ENCODE measurements at places on chromosomes 12 and 14.

GRCh38 chr12:28316049-28316448 lies 125.8 kb downstream of the CCDC91 start:
- DNase-seq, result no peak

GRCh38 chr14:81682701-81683100 lies 149.0 kb upstream of the SEL1L start:
- no peak for DNase-seq

- no peak for DNase-seq
These were observed 62.3 kb downstream of the UNC79 start for GRCh38 chr14:93493054-93493453.

- no peak for DNase-seq
These were observed 18.8 kb downstream of the C12orf43 start for GRCh38 chr12:120997448-120997847.

DNA sequence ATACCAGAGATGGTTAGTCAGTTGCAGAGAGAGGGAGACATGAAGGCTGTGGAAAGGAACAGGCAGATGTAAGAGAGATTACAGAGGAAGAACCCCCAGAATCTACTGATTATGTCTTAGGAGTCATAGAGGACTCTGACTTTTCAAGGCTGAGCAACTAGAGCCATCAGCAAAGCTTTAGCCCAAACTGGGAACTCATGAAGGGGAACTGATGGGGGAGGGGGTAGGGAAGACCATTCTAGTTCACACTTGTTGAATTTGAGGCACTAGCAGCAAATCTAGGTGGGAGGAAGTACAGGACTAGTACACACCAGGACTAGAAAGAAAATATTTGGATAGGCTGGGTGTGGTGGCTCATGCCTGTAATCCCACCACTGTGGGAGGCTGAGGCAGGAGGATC lies 10.1 kb downstream of the LGALS3 start:
- no peak for DNase-seq

GRCh38 chr14:99094901-99095300 lies 177.1 kb downstream of the BCL11B start:
- DNase-seq, result no peak

DNA sequence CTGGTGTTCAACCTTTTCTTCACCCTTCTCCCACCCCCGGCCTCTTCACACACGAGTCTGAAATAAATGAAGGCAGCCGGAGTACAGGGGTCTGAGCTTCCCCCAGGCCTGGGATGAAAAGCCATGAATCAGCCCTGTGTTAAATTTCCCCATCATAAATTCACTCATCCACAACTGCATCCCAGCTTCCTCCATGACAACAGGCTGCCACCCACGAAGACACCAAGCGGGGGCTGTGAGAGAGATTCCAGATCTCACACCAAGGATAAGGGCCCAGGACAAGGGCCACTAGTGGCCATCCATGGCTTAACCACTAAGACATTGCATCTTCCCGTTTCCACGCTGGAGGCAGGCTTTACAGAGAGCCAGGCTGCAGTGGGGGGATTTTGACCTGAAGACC lies 93.9 kb upstream of the NCOR2 start:
- DNase-seq, result no peak

DNA sequence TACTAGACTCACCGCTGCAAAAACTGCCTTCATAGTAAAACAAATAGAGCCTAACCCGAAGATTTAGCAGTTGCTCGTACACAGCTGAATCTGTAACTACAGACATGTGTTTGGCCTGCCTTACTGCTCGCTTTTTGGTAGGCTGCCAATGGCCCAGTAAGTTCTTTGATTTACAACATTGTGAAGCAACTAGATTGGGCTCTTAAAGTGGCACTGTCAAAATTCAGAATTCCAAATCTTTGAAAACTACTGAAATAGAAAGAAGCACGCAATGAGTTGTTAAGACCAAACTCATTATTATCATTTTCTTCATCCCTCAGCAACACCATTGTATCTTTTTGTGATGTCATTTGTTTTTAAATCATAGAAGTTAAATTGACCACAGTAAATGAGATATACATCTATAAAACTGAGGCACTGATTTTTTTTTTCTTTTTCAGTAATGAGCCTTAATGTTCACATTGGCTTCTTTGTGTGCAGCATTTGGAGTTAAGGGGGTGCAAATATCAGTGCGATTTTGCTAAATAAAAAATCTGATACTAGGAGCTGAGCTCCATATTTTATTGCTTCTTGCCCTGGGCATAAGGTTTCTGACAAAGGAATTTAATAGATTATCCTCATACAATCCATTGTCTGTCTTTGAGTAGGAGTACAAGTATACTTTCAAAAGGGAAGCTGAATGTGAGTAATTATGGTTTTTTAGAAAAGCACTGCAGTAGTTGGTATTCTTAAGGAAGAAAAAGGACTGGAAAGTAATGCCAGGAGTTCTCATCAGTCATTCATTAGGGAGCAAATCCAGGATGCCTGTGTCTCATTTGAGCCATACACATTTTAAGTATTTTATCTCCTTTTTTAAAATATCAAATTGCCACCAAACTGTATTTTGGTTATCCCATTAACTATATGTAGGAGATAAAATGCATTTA lies 138.5 kb downstream of the KICS2 start:
- peak; percentile 91 for DNase-seq

- DNase-seq, result no peak
These were observed 217.2 kb downstream of the NOVA1 start for GRCh38 chr14:26380637-26381036.

DNA sequence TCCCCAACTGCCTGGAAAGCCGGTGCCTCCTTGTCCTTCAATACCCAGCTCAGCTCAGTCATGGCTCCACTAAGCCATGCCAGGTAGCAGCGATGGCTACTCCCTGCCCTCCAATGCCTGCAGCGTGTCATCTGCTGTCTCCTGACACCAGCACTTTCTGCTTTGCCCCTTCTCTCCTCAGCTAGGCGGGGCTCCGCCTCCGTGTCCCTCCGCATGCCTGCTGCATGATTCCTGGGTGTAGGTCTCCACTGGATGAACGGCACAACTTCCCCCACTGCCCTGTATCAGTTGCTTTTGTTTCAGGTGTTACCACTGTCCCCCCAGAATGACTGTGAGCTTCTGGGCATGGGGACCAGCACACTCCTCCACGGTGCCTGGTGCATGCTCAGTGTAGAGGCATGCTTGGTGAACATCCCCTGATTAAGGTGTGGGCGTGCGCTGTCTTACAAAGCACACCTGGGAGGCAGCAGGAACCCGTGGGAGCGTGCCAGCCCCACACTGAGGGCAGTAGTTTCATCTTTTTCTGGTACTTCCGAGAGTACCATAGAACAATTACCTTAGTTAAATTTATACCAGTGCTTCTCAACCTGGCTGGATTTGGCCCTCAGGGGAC lies 179.4 kb upstream of the PRMT8 start:
- DNase-seq, result no peak

DNA sequence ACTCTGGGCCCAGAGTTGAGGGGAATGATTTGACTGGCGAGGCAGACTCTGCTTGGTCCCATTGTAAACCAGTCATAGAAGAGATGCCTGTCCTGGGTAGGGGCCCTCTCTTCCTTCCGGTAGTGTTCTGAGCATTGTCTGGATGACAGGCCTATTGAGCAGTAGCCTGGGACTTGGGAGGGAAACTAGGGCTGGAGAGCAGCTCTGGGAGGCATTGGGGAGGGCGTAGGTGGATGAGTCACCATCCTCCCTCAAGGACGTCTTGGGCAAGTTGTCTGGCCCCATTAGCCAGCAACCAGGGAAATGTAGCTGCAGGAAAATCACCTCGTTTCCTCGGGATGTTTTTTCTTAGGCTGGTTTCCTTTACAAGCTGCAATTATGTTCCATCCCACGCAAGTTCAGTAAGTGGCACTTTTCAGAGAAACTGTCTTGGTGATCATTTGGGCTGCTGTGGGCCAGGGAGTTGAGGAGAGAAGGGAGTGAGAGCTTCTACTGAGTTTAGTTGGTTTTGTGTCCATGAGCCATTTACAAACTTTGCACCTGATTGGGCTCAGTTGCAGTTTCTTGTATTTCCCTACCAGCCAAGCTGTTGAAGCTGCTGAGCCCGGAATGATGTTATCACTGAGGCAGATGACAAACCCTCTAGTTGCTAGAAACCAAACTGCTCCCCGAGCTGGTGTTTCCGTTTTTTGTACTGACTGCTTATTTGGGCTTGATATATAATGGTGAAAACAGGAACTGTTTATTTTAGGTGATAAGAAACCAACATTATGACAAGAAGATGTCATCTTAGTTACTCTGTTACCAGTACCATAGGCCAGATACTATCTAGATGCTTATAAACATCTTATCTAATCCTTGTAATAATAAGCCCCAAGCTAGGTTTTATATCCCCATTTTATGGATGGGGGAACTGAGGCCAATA lies 147.6 kb downstream of the CHST11 start:
- DNase-seq, result peak; percentile 94

DNA sequence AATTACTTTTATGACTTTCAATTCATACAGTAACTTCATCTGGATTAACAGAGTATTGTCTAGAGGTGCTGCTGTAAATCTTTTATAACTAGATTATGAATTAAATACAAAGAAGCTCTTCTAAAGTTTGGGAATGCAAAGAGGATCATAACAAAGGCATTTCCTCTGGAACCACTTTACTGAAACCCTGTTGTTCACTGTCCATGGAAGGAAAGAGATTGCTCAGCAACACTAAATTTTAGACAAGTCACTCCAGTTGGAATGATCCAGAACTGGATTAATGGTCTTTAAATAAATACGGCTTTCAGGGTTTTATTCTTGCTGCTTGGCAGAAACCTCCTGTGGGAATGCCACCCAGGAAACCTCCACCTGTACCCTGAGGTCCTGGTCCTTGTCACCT lies 250.6 kb downstream of the KSR2 start:
- no peak for DNase-seq

DNA sequence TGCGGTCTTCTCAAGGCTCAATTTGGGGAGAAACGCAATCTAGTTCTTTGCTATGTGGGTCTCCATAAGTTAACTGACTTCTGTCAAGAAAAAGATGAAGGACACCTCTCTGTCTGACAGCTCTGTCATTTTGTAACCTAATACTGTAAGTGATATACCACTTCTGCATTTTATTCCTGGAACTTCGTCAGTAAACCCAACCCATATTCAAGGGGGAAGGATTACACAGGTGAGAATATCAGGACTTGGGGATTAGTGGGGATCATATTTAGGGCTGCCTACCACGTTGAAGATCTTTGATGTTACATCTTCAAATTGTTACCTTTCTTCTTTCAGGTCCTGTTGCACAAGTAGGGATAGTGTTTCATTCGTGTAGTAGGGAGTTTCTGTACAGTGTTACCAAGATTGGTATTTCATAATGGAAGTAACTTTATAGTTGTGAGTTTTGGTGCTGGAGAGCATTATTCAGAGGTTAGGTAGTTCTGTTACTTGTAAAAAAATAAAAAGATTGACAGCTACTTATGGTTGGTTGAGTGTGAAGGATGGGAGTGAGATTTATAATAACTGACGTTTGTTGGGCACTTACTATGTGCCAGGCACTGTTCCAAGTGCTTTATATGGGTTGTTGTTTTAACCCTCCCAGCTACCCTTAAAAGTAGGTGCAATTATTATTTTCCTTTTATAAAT lies 1.6 kb downstream of the TMEM260 start:
- no peak for DNase-seq

GRCh38 chr12:129005416-129005815 lies 152.1 kb downstream of the GLT1D1 start:
- DNase-seq, result no peak

DNA sequence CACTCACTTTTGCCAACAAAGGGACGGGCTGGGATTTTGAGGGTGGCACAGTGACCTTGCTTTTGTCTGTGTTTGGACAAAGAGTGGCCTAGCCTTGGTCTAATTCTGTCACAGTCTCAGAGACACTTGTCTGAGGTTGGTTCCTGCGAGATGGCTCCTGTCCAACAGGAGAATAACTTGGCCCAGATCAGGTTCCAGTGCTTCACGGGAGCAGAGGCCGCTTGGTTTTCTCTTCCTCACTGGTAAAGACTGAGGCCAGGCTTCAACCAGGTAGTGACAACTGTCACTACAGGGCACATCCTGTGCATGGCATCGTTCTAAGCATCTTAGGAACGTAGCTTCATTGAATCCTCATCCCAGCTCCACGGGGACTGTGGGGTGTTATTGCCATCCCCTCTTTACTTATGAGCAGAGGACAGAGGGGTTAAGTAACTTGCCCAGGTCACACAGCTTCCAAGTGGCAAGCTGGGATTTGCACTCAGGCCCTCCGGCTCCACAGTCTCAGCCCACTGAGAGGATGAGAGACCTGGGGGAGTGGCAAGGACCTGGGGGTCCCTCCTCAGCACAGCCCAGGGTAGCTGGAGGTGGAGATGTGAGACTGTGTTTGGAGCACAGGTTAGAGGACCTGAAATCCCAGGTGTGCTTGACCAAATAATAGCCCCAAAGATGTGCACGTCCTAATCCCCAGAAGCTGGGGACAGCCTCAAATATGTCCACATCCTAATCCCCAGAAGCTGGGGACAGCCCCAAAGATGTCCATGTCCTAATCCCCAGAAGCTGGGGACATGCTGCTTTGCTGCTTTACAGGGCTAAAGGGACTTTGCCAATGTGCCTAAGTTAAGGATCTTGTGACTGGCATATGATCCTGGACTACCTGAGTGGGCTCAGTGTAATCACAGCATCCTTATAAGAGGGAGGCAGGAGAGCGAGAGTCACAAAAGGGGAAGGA lies 179.2 kb upstream of the RTL1 start:
- no peak for DNase-seq

- DNase-seq, result no peak
These were observed 116.9 kb upstream of the ATF1 start for GRCh38 chr12:50647031-50647430.
